Iris pigment epithelial cell (primary cell): ENCODE measurements at places on chromosomes 3 and 15.

- no peak for DNase-seq
Observed at GRCh38 chr15:72685301-72685924, 569 bp downstream of the HIGD2B start.

- peak; percentile 22 for DNase-seq
Observed at GRCh38 chr3:31908391-31909097, 72.5 kb downstream of the OSBPL10 start.

- DNase-seq = peak; percentile 80
Observed at GRCh38 chr3:113287111-113287802, 75.9 kb downstream of the BOC start.

- peak; percentile 70 for DNase-seq
Observed at GRCh38 chr3:64300790-64301423, 75.6 kb upstream of the PRICKLE2 start.

DNA sequence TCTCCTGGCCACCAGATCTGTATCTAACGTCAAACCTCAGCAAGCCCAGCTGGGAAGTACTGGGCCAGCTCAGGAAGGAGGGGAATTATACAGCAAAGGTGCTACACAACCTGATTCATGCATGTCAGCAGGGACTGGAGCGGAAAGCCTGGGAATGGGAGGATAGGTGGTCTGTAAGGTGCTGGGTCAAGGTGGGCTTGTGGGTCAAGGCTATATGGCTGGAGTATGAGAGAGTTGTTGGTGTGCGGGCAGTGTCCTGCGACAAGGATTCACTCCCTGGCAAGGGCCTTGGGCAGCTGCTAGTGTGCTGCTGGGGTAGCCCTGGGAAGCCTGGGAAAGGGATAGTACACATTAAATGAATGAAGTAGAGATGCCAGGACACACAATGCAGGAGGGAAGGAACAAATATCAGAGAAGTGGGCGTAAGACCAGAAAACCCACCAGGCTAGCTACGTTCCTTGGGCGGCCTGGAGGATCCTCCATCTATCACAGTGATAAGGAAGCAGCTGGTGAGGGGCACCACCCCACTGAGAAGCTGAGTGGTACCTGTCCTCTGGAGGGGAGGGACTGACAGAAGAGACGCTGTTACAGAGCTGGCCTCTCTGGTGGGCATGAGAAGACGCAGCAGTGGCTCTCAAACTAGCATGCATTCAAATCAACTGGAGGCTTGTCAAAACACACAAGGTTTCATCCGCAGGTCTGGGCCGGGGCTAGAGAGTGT, 8.5 kb upstream of the SYNM start:
- DNase-seq = no peak
